A673 (cell line): ENCODE measurements at places on chromosomes 7 and 10. TPM values are rescaled to one million over a fixed set of nuclear protein-coding genes. Genes with fewer than 3 reads are reported as not detected.

AS3MT gene
- 4.8 and 5.2 TPM in 2 replicates for total RNA-seq

CDNF gene
- total RNA-seq = 0.34 and 0.83 TPM in 2 replicates

MYL7 gene
- total RNA-seq = not detected in 2 replicates

CAMK2B gene
- total RNA-seq = 0.13 and 0.42 TPM in 2 replicates

- no peak for DNase-seq
Measured at GRCh38 chr10:6140141-6140841, 51.5 kb downstream of the RBM17 start.

DNA sequence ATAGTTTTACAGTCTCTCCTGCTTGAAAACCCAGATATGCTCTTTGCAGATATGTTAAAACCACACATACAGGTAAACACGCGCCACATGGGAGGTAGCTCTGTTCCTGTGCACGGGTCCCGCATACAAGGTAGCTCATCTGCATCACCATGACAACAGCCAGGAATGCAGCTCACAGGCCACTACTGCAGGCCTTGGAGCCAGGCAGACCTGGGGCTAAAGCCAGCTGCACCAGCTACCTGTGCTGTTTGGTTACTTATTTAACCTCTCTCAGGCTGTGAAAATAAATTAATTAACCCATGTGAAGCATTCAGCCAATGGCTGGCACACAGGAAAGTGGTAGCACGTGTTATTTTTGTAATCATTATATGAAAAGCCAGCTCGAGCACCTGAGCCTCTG, 428.3 kb downstream of the TNS3 start:
- no peak for DNase-seq

DNA sequence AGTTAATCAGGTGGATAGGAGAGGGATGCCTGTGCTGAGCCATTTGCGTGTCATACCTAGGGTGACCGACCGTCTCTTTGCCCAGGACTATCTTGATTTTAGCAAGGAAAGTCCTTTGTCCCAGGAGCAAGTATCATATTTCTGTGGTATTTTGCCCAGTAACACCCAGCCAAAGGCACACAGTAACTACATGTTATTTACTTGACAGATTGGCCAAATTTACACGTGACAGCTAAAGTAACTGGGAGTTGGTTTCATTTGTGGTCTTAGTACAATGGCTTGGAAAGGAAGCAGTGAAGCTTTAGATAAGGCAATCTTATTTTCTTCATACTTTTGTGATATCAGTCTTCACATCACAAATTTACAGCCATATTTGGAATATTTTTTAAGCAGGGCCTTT, 142.1 kb downstream of the JCAD start:
- no peak for DNase-seq

GRCh38 chr7:96973986-96974385, 31.4 kb upstream of the DLX6 start:
- no peak for DNase-seq

GRCh38 chr7:114940220-114940619, 18.3 kb downstream of the MDFIC start:
- DNase-seq = no peak

- no peak for DNase-seq
Measured at GRCh38 chr10:86815035-86815617, 58.7 kb downstream of the BMPR1A start.

DNA sequence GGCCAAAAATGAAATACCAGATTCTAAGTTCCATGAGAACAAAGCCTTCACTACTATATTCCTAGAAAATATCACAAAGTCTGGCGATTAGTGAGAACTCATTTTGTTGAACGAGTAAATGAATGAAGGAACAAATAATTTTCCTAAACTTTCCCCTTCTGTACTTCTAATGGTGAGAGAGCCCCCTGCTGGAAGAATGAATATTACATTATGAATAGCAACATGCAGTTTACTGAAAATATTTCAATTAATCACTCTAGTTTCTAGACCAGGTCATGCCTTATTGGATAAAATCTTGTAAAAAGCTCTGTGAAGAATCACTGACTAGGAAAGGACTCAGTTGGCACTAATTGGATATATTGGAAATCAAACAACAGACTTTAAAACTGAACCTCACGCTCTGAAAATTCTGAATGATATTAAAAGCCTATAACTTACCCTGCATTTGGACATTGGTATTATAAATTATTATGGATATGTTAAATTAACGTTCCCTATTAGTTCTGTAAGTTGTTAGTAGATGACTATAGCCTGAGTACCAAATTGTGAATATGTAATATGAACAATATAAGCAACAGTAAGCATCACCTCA, 32.4 kb upstream of the MTPN start:
- DNase-seq = peak; percentile 76

- no peak for DNase-seq
Measured at GRCh38 chr10:131982185-131982756, 548 bp upstream of the BNIP3 start.

DNA sequence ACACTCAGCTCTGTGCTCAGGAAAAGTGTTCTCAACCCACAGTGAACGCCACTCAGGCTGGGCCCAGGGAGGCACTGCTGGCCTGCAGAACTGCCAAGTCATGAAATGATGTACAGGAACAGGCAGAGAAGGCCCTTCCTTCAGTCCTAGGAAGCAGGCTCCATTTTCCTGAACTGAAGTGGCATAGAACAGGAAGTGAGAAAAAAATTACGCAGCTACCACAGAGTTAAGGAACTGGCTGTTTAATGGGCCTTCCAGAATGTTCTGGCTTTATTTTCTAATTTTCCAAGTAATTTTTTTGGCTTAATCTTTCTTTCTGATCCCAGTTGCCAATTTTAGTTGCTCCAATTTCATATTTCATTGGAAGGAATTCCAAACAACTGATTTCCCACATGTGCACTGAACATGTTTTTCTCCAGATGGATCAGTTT, 39.3 kb downstream of the LRRC18 start:
- no peak for DNase-seq

DNA sequence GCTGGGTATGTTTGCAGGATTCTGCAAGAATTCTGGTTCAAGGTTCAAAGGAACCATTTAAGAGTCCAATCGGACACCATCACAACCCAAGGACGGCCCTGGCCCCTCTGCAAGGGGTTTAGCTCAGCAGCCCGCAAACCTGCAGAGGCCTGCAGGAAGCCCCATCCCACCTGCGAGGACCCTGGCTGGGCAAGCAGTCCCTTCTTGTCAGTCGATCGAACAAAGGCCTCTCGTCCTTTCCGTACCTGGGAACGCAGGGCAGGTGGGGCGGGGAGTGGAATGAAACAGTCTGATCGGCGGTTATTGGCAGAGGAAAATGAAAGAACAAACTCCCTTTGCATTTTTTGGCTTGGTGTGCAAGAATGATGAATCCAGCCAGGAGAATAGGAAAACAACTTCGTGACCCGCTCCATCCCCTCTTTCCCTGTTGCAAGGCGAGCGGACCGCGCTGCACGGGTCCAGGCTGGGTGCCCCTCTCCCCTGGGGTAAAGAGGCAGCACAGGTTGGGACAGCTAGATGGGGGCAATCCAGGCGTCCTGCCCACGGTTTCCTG, 73.7 kb downstream of the INSIG1 start:
- no peak for DNase-seq

DNA sequence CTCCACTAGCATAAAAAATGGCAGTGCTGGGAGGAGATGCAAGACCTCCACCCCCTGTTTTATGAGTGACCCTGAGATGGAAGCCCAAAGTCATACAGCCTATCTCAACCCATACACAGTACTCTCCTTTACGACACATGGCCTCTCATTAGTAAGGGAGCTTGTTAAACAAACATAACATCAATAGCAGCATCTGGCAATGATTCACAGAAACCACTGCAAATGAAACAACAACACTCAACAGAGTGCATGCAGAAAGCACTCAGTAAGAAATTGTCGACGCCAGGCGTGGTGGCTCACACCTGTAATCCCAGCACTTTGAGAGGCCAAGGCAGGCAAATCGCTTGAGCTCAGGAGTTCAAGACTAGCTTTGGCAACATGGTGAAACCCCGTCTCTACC, 27.5 kb upstream of the FIGNL1 start:
- no peak for DNase-seq

DNA sequence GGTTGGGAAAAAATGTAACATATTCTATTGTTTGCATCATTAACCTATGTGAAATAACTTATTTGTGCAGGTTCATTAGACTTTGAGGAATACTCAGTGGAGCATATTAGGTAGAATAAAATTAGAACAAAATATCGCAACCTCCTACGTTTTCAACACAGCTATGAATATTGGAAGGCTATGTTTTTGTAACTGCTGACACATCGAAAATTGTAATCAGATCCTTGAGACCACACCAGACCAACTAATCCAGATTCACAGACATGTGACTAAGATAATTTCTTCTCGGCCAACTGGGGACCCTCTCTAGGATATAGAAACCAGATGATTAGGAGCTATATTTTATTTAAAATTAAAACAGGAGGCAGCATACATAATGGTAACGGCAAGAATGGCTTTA, 77.5 kb upstream of the VWC2 start:
- DNase-seq = no peak

GRCh38 chr7:5677538-5678294, 103.7 kb downstream of the RNF216 start:
- peak; percentile 74 for DNase-seq

DNA sequence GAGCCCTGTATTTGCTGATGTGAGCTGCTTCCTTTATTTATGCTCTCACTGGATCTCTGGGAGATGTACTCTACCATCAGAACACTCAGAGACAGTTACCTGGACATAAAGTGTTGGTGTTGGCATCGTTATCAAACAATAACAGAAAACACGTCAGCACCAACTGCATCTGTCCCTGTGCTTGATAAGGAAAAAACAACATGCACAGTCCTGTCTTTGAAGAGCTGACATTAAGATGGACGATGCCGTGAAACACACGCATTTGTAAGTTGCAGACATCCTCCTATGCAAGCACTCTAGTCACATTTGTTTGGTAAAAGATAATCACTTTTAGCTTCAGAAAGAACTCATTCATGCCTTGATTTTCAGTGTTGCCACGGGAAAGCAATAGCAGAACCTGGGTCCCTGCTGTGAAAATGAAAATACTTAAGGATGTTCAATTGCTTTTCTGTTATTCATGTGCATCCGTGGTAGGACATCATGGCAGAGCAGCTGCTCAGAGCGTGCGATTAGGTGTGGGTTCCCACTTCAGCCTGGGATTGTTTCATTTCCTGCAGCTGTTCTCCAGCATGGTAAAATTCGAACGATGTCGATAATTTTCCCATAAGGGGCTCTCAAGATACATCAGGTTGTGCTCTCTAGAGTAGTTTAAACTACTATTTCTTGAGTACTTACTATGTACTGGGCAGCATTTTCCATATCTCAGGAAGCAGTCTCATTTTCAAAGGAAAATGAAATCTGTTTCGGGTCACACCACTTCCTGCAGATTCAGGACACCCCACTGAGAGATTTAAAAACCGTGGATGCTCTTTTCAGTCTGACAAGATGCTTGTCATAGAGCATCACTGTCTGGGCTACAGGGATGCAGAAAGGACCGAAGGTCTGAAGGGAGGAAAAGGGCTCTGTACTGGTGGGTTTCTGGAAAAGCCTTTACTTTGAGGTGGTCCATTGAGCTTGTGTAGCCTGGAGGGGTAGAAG, 248.7 kb downstream of the CAMK1D start:
- DNase-seq = peak; percentile 87

GRCh38 chr10:118965645-118966044, 63.9 kb upstream of the NANOS1 start:
- DNase-seq = no peak

- no peak for DNase-seq
Measured at GRCh38 chr10:124158592-124158991, 65.2 kb upstream of the CHST15 start.
